ENCODE measurements at places on chromosomes 5 and 9. TPM values are rescaled to one million over a fixed set of nuclear protein-coding genes. Genes with fewer than 3 reads are reported as not detected.

Gene THBS4
- 0.16 TPM for total RNA-seq

Gene PCDHA6
- not detected for total RNA-seq

Gene SOX30
- total RNA-seq, result not detected

Gene CTXN3
- not detected for total RNA-seq

Gene POLR3G
- total RNA-seq, result 0.72 TPM

Measured in cardiac atrium fibroblast (primary cell).